ENCODE measurements at places on chromosomes 6 and 20.

DNA sequence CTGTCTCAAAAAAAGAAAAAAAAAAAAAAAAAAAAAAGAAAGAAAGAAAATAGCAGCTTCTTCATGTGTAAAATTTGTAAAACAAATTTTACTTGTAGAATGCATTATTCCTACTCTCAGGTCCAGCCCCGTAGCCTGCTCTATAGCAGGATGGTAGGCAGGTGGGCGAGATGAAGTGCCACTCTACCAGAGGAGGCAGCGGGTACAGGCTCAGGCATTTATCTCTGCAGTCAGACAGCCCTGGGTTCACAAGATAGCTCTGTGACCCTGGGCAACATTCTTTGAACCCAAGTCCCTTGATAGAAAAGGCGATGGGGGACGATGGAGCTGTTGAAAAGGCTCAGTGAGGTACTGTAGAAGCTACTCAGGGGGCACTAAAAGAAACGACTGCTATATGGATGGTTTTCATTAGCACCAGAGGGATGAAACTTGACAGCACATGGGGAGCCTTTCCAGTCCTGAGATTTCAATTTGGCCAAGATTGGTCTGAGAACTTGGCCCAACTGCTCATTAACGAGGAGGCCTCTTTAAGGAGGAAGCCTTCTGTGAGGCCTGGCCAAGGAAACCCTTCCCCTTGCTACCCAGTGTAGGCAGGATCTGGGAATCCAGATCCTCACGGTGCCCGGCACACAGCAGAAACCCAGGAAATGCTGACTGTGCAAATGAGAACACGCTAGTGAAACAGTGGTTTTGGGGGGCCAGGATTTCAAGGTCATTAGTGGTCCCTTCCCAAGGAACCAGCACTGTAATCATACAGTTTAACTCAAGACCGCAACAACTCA, 63.1 kb downstream of the MYH7B start:
- DNase-seq: no peak

DNA sequence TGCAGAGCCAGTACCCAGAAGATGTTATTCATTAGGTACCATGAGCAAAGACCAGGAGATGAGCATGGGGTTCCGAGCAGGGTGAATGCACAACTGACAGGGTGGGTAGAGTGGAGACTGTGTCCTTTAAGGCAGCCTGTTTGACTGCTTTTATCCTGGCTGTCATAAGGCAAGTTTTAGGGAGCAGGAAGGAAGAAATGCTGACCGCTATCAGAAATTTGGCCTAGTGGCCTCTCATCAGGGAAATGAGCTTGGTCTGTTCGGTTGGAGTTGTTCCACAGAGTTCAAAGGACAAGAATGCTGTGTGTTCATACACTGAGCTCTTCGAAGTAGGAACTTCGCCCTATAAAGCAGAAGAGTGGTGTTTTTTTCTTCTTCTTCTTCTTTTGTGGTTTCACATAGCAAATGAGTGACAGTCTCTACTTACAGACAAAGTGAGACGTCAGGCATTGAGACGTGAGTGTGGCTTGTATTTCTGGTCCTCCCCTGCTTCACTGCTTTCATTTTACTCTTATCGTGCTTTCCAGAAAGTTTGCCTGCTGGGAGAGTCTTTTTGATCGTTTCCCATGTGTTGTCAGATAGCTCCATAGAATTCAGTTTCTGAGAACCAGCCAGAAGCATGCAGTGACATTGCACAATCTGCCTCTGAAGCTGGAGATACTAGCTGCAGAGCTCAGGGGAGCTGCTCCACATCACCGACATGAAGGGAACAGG, at the start of gene CASS4:
Gene CASS4 (plus strand): TSS at position 502 of the 714 bp plus-strand sequence. CDS start 199 bp downstream, at position 701.
- no peak for DNase-seq

DNA sequence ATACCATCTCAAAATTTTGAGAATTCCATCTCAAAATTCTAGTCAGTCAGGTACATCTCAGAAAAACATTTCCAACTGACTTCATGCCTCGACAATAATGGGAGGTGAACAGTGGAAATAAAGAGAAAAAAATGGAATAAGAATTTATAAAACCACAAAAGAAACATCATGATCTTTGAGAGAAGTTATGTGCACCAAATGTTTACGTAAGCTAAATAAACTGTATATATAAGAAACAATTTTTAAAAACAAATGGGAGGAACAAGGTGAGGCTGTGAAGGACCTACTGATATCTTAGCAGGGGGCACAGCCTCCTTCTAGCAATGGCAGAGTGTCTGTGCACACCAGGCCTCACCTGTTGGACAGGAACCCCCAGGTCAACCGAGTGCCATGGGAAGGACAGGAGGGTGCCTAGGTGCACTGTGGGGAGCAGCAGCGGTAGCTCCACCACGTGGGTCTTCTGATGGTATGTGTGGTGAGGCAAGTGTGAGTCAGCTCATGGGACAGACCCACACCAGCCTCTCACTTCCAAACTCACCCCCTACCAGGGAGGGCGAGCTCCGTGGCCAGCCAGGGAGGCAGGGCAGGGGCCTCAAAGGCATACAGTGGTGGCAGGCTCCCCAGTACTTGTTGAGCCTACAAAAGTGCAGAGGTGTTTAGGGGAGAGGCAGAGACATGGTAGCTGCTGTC, 23.2 kb downstream of the DIDO1 start:
- no peak for DNase-seq

- peak; percentile 36 for DNase-seq
These were observed 582 bp downstream of the SNRPB start for GRCh38 chr20:2469991-2470422.

DNA sequence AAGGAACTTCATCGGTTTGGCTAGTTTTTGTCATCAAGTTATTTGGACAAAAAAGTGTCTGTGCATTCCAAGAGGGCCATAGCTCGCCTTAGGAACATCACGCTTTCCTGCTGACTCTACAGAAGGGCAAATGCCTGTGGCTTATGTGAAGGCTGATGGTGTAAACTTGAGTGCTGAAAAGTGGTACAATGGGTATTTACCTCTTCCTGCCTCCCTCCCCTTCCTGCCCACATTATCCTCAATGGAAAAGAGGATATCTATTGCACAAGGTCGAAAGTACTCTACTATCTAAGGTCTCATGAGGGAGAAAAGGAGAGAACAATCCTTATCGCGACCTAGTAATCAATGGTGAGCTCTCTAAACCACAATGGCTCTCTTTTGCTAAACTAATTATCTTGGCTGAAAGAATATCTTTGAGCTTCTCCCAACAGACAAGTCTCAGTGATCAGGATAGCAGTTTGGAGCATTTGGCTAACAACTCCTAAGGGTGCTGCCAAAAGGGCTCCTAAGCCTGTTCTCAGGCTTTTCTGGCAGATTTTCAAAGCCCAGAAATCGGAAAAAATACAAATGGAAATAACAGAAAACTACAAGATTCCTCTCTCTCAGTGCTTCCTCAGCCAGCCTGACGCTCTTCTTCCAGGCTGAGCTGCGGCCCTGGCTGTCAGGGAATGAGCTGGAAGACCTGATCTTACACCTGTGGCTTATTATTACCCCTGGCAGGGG, 42.6 kb upstream of the ENPP1 start:
- DNase-seq: no peak

DNA sequence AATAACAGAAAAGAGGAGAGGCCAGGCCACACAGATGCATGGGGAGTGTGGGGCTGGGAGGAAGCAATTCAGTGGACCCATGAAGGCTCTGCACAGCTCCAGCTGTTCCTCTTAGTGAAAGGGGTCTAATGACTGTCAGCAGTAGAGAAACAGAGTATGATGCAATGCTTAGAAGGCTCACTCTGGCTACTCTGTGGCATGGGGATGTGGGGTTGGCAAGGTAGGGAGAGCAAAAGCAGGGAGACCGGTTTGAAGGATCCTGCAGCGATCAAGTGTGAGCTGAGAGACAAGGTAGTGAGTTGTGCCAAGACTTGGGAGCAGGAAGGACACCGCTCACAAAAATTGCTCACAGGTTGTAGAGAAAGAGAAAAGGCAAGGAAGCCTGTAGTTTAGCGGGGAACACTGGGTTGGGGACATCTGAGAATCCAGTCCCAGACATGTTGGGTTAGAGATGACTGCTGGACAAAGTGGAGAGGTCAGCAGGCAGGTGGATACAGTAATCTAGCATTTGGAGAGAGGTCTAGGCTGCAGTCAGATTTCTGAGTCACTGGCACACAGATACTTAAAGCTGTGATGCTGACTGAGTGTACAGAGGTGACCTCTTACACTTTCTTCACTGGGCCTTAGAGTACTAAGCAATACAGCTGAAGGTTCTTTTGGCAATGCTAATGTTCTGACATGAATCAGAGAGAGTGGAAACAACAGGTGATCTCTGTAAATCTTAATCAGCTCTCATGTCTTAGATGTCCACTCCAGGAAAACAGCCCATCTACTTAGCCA, 27.1 kb downstream of the NAPB start:
- no peak for DNase-seq
